ENCODE measurements at places on chromosomes 5 and 9.

DNA sequence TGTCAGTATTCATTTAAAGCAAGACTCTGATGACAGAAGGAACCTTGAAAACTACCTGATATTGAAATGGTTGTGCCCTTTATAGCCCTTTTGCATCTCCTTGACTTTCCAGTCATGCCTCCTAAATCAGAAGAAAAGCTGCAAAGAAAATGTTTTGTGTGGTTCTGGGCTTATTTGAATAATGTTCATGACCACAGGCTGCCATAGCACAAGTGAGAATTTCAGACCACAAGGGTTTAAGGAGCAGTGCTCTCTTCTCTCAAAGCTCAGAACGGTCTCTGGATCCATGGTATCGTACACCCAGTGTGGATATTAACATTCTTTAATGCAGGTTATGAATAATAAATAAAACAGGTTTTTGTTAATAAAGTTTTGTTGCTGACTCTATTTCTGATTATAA, 54.2 kb downstream of the GPR107 start:
- DNase-seq = no peak

DNA sequence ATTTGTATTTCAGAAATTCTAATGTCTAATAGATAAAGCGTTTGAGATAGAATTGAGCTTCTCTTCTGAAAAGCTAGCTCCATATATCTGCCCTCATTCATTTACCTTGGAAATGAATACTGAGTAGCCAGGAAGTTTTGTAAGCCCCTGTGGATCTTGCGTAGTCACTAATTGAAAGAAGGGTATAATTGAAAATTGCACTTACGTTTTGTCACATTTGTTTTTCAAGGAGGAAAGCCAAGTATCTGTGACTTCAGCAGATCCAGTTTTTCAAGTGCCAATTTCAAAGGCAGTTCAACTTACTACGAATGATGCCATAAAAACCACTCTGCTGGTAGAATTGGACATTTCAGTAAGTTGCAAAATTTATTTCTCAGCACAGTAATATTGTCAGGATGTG, 14.0 kb downstream of the MTRR start:
- no peak for DNase-seq

GRCh38 chr5:74866596-74867162, 492 bp upstream of the FAM169A start:
- DNase-seq = peak; percentile 34

GRCh38 chr5:157387683-157388093, 72.3 kb upstream of the NIPAL4 start:
- no peak for DNase-seq

- DNase-seq = no peak
Measured at GRCh38 chr5:19140276-19140675, 847.7 kb downstream of the CDH18 start.

DNA sequence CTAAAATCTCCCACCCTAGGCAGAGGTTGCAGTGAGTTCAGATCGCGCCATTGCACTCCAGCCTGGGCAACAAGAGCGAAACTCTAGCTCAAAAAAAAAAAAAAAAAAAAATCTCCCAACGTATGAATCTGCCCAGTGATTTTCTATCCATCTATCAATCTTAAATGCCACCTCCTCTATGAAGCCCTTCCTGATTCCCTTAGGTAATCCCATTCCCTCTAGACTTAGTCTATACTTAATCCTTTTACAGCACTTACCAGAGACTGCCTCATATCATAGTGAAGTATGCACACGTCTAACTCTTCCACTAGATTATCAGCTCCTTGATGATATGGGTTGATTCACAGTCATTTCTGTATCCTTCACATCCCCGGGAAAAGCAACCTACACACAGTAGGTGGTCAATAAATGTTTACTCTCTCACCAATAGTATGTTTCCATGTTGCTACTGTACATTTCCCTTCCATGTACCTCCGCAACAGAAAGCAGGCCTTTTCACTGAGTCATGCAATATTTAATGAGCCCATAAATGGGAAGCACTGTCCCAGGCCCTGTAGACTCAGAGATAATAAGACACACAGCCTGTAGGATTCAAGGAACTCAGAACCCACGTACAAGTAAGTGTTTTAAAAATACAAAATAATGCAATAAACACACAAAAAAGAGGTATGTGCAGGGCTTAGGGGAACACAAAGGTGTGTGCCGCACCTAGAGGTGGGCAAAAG, 1.2 kb downstream of the DROSHA start:
- no peak for DNase-seq

DNA sequence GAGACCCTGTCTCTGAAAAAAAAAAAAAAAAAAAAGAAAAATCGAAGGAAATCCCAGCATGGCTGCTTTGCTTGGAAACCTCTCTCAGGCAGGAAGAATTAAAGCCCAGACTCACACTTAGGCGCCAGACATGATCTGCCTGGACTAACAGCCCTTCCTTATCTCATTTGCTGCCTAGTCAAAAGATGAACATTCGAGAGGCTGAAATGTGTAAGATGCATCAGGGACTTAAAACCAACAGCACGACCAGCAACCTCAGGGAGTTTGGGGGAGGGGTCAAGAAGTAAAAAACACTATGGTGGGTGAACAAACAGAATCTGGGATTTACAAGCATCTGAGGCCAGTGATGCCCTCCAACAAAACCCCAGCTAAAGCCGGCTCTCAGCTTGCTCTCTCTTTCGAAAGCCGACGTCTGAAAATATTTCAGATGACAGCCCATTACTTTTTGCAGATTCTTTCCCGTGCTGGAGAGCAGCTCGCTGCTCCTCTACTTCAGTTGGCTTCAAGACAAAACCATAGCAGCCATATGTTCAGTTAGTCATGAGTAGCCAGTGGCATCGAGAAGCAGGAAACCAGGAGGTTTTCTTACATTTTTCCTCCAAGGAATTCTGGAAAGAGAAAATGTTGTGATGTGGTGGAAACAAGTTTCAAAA, 249.9 kb downstream of the MARCHF11 start:
- no peak for DNase-seq

DNA sequence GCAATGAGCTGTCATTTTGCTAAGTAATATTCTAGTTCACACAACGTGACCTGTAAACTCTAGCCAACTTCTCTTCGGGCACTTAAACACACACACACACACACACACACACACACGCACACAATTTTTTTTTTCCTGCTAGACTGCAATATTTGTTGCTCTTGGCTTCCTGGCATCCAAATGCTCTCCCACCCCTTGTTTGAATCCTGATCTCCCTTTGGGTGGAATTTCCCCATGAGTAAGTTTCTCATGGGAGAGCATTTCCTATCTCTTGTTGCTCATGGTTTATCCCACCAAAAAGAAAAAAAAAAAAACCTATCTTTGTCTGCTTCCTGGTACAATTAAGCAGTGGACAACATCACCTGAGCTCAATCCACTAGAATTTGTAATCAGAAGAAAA, 54.7 kb upstream of the TSLP start:
- DNase-seq = no peak

DNA sequence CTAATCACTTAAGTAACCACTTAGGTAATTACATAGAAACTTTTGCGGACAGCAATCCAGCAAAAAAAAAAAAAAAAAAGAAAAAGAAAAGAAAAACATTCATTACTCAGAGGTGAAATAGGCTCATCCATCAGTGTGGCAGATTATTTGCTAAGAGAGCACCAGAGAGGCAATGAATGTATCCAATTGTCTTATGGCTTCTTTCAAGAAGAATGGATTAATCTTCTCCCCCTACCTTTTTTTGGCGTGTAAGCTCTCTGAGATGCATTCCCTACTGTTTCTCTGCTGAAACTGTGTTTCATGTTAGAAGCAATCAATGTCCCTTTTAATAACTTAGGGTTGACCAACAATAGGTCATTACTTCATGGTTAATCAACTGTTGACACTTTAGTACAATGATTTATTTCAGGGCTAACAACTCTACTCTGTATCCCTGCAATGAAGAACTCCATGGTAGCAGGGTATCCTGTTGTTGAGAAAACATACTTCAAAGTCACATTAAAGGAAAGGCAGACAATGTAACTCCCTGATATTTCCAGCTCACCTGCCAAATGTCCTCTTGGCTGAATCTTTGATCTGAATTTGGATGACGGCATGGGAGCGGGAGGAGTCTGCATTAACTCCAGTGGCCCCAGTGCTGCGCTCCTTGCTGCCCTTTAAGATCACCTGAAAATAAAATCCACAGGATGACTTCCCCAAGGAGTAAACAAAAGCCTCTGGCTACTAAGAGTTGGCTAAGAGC, 57.6 kb downstream of the KIF24 start:
- no peak for DNase-seq

GRCh38 chr5:62184444-62184843, 121.6 kb upstream of the KIF2A start:
- DNase-seq = no peak

DNA sequence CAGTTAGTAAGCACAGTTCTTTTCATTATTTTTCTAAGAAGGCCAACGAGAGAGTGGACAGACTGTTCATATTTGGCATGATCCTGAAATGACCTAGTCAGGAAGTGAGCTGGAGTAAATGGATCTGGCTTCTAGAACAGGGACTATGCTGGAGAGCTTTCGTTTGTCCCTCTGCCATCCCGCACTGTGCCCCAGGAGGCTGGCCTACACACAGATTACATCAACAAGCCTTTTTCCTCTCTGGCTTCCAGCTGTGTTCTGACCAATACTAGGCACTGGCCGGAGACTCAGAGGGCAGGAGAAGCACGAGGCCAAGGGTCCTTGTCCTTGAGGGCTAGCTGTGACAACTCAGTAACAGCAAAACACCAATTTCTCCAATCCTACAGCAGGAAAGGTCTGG, 127.8 kb downstream of the MED27 start:
- no peak for DNase-seq

- DNase-seq = no peak
Measured at GRCh38 chr5:102138243-102138653, 157.8 kb downstream of the SLCO4C1 start.

GRCh38 chr5:171810227-171810626, 24.6 kb downstream of the SMIM23 start:
- no peak for DNase-seq

GRCh38 chr9:3342159-3342777, 183.5 kb downstream of the RFX3 start:
- DNase-seq = no peak

DNA sequence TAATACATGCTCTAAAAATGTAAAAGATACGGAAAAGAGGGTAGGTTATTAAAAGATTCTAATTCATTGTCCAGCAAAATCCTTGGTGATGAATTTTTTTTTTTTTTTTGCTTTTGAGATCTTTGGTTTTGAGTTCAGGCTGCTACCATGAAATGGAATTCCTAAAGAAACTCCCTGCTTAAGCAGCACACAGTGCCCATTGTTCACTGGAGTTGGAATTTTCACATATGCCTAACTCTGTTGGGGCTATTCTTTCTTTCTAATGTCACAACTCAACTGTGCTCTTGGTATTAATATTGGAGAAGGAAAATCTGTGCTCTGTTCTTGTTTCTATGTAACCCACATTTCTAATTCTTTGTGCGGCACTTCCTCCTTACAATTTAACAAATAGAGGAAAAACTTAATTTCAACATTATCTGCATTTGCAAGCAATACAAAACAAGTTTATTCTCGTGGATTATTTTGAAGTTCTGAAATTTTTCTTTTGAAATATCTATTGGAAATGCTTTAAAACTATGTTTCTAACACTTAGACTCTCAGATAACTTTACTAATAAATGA, 21.6 kb downstream of the MATR3 start:
- no peak for DNase-seq

Data from GM13977 (cell line).